ENCODE measurements at places on chromosomes 3 and 15. TPM values are rescaled to one million over a fixed set of nuclear protein-coding genes. Genes with fewer than 3 reads are reported as not detected.

DNA sequence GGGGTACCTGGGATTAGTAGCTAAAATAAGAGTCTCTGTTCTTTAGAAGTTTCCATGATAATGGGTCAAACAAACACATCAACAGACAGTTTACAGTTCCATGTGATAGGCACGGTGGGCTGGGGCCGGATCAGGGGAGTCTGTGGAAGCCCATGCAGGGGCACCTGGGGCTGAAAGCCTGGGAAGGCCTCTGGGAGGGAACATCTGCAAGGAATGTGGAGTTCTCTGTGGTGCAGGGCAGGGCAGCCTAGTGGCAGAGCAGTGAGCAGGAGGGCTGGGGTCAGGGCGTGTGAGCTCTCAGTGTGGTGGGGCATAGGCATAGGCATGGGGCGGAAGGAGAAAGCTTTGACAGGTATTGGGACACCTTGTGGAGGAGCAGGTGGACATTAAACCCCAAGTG is 207.7 kb upstream of the TRIM42 start:
- DNase-seq: no peak

- DNase-seq: no peak
Measured at GRCh38 chr3:133448478-133449122, 48.7 kb downstream of the BFSP2 start.

DNA sequence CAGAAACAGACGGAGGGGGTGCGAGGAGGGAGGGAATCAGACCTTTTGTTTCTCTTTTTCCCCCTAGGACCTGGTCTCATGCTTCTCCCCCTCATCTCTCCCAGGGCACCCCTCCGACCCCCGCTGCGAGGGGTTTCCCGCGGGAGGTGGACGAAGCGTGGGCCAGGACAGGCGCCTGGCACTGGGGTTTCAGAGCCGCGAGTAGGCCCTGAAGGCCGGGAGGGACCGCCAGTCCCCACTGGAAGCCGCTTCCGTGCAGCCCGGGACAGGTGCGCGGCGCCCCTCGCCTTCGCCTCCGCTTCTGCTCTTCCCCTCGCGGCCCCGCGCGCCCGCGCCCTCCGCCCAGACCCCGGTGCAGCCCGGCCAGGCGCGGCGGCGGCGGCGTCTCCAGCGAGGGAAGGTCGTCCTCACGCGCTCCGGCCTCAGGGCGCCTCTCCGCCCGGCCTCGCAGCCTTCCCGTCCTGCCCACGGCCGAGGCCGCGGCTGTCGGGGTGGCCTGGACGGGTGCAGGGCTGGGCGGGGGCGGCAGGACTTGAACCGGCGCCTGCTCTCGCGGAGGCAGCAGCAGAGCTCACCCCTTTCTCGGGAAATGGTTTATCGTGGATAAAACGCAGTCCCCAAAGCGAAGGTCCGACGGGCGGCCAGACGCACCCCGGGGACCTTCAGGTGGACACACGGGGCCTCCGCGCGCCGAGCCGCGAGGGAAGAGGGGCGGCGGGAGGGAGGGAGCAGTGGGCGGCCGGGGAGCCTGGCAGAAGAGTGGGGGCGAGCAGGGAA is 31.5 kb upstream of the ADAMTS17 start:
- DNase-seq: no peak

DNA sequence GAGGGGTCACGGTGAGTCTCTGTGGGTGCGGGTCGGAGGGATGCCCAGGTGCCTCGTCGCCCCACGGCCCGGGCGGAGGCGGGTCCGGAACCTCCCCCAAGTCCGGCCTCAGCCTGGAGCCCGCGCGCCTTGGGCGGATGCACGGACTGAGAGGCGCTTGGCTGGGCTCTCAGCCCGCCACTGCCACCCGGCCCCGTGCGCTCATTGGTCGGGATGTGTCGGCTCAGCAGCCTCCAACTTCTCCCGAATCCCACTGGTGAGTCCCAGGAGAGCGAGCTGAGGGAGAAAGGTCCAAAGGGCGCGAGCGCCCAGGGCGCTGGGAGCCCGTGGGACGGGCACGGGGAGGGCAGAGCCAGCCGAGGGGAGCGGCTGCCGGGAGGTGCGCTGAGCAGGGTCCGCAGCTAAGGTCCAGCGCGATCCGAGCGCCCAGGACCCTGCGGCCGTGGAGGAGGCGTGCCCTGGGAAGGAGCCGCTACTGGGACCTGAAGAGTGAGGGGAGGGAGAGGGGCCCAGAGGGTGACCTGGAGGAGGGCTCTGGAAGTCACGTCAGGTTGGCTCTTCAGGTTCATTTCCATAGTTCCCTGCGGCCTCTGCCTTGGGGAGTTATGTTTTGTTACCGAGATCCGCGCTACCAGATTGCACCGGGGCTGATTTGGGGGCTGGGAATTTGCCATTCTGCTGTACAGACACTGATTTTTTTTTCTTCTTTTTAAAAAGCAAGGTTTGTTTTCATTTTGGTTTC is at the start of gene MME:
TSS of gene MME (plus strand) at position 574 of the 742 bp plus-strand sequence. CDS start 3,849 bp downstream, outside the sequence.
- no peak for DNase-seq

GRCh38 chr15:92883163-92883875 is 16.8 kb upstream of the CHD2 start:
- no peak for DNase-seq

DNA sequence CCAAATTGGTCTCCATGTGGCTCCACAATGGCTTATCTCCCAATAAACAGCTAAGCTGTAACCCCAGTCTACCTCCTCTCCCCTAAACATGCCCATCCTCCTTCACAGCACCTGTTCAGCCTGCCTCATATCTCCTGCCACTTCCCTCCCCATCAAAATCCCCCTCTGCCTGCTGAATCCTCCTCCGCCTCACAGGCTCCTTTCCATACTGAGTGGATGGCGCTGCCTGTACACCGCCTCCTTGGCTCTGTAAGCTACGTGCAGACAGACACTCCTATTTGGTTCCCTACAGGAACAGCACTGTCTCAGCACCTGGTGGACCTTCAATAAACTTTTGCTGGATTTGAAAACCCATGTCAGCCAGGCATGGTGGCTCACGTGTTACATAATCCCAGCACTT is 53.7 kb downstream of the ADCY5 start:
- no peak for DNase-seq

DNA sequence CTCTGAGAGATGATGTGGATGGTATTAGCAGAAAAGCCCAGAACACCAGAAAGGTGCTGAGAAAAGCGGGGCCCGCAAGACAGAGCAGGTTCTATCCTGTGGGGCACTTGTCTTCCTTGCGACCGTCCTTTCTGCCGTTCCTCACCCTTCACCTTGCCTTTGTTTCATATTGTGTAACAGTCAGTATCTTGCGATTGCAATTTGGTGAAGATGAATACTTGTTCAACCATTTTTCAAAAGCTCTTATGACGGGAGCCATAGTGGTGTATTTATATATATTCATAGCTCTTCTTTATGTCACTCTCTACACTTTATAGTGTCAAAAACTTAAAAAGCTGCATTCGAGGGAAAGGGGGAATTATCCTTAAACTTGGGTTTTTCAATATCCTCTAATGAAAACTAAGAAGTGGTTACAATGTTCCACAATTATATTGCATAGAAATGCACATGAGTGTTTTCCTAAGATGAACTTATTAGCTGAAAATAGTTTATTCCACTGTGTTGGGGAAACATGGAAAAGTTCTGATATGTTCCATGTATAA is 797 bp downstream of the MAP3K13 start:
- no peak for DNase-seq

PCSK6 gene
- 19.2 TPM for total RNA-seq
